ENCODE measurements at places on chromosomes 1 and 21. TPM values are rescaled to one million over a fixed set of nuclear protein-coding genes. Genes with fewer than 3 reads are reported as not detected.

DNA sequence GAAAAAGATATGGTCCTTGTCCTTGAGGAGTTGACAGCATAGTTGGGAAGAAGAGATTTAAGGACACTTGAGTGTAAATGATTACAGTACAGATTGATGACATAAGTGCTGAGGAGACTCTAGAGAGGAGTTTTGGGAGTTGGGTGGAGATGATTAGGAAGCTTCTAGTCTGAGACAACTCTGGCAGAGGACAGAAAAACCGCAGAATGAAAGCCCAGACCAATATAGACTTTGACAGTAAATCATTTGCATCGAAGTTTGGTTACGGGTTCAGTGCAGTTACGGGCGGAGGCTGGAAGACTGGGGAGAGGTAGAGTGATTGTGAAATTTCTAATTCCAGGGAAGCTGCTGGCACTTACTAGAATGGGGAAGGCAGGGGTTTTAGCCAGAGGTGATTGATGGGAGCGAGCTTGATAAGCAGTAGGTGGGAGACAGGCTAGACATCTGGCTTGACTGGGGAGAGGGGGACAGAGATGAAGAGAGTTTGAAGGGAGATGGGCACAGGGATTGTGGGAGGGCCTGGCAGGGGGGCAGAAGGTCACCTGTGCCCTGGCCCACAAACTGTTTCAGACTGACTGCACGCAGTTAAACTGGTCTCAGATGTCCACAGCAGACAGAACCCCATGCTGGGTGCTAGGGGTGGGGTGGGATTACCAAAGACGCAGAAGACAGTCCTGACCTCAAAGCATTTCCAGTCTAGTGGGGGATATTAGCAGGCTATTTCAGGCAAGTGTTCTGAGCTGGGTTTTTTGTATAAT lies 20.1 kb downstream of the SH2D2A start:
- peaks cover 42% of the 10 kb centered on the region for H3K36me3 ChIP-seq
- no peak for DNase-seq
- no peak overlapping the region for H3K27ac ChIP-seq
- no peak overlapping the region for H3K4me3 ChIP-seq

- no peak for DNase-seq
- no peak overlapping the region for H3K4me3 ChIP-seq
- H3K4me1 ChIP-seq: peaks cover 12% of the 10 kb centered on the region
- H3K36me3 ChIP-seq: no peaks in the 10 kb centered on the region
Observed at GRCh38 chr1:119787776-119788175, 19.1 kb upstream of the HMGCS2 start.

DNA sequence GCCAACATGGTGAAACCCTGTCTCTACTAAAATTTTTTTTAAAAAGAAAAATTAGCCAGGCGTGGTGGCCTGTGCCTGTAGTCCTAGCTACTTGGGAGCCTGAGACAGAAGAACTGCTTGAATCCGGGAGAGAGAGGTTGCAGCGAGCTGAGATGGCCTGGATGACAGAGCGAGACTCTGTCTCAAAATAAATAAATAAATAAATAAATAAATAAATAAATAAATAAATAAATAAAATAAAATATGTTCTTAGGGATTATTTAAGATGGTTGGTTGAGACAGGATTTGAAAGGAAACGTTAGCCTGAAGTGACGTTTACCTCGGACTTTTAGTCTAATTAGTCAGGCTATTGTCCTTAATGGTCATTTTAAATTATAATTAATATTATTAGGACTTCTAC lies 88.5 kb upstream of the CHRM3 start:
- H3K4me3 ChIP-seq: no peak overlapping the region
- no peak for DNase-seq
- no peak overlapping the region for H3K27ac ChIP-seq
- no peaks in the 10 kb centered on the region for H3K36me3 ChIP-seq
- no peaks in the 10 kb centered on the region for H3K27me3 ChIP-seq

Gene TMEM81
- total RNA-seq: 3.0 TPM

Gene FCRL5
- 9.8 TPM for total RNA-seq

Gene CD1E
- total RNA-seq: not detected

DNA sequence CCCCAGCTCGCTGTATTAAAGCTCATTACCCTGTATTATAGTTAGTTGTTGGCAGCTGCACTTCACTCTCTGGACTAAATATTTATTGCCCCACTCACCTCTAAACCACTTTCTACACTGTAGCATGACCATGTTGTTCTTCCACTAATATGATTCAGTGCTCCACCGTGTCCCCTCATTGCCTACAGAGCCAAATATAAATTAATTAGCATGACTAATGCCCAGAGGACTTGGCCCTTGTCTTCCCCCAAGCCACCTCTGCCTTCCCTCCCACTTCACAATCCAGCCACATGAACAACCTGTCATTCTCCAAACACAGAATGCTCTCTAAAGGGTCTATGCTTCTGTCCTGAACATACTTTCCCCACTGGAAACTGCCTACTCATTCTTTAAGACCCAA lies 276.5 kb downstream of the PLPP3 start:
- no peak overlapping the region for H3K4me3 ChIP-seq
- H3K27me3 ChIP-seq: no peaks in the 10 kb centered on the region
- DNase-seq: no peak
- no peak overlapping the region for H3K27ac ChIP-seq

Gene FCAMR
- 7.3 TPM for total RNA-seq

GRCh38 chr1:6824665-6825368 lies 39.6 kb downstream of the CAMTA1 start:
- H3K27ac ChIP-seq: no peak overlapping the region
- no peak for DNase-seq
- no peaks in the 10 kb centered on the region for H3K27me3 ChIP-seq
- H3K4me1 ChIP-seq: peaks cover 13% of the 10 kb centered on the region

DNA sequence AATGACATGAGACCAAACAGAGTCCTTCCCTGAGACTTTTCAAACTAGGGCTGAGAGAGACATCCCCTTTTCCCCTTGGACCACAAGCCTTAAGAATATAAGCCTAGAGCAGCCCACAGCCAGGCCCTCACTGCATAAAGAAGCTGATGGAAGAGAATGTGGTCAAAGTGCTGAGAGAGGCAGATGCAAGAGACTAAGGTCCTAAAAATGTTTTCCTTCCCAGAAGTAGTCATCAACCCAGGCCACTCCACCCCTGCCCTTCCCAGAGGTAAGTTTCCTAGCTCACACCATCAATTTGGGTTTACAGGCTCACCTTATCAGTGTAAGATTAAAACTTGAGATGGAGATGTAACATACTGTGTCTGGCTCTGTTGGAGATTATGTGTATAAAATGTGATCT lies 58.2 kb downstream of the BCAR3 start:
- H3K27ac ChIP-seq: no peak overlapping the region
- H3K4me3 ChIP-seq: no peak overlapping the region
- DNase-seq: no peak
- peaks cover 19% of the 10 kb centered on the region for H3K4me1 ChIP-seq
- H3K27me3 ChIP-seq: no peaks in the 10 kb centered on the region

DNA sequence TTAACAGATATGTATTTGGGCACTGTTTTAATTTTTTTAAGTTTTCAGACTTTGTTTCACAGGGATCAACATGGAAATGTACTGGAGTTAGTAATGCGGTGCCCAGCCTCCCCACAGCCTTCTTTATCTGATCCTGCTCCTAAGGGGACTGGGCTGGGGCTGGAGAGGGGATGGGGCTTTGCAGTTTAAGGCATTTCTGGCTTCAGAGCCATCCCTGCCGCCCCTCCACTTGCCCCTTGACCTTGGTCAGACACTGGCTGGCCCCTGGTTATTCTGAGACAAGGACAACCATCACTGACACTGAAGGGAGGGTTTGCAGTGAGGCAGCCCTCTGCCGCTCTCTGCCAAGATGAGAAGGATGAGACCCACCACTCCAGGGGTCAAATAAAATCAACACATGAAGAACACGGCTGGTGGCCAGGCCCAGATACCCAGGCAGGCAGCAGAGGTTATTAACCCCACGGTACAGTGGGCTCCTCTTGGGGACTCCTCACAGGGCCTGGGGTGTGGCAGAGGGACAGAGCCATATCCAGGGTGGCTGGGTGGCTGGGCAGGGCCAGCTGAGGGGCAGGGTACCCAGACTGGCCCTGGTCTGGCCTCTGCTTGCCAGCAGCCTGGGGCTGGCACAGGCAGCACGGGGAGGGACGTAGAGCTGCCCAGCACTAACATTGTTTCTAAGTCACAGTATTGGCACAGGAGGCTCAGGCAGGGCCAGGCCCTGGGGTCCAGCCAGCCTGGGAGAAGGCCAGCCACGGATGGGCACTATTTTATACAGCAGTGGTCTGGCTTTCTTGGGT lies 7.2 kb upstream of the UBE2U start:
- no peak overlapping the region for H3K4me3 ChIP-seq
- no peaks in the 10 kb centered on the region for H3K27me3 ChIP-seq
- peak; percentile 56 for DNase-seq
- no peaks in the 10 kb centered on the region for H3K36me3 ChIP-seq

DNA sequence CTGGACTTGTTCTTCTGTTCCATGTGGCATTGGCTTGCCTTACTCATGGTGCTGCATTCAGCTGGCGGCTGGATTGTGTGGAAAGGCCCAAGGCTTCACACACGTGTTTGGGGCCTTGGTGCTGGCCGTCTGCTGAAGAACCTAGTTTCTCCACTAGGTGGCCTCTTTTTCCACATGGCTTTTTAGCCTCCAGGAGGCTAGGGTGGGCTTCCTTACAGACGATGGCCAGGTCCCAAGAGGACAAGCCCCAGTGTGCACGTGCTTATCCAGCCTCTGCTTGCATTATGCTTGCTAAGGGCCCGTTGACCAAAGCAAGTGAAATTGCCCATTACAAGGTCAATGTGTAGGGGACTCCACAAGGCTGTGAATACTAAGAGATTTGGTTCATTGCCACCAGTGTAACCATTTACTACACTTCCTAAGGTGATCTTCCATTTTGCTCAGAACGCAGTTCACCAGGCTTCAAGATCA lies 47.5 kb upstream of the FOXO6 start:
- H3K4me3 ChIP-seq: no peak overlapping the region
- no peak for DNase-seq
- no peaks in the 10 kb centered on the region for H3K4me1 ChIP-seq
- no peaks in the 10 kb centered on the region for H3K27me3 ChIP-seq

Gene DEDD
- 37.1 TPM for total RNA-seq
